CD8-positive, alpha-beta memory T cell (primary cell): ENCODE measurements at places on chromosomes 3 and 15. TPM values are rescaled to one million over a fixed set of nuclear protein-coding genes. Genes with fewer than 3 reads are reported as not detected.

IDH2 gene
- 73.8 TPM for total RNA-seq

DNA sequence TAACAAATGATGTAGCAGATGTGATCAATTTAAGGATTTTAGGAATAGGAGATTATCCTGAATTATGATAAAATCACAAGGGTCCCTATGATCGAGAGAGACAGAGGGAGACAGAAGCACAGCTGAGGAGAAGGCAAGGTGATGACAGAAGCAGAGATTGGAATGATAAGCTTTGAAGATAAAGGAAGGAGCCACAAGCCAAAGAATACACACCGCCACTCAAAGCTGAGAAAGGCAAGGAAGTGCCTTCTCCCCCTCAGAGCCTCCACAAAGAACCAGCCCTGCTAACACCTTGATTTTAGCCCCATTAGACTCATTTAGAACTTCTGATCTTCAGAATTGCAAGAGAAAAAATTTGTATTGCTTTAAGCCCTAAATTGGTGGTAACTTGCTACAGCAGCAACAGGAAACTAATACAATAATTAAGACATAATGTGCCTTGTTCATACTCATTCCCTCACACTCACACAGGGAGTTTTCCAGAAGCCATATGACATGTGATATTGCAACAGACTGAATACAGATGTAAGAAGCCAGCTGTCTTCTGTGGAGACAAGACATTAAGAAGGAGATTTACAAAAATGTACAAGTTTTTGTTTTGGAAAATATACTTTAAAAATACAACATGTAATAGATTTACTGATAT is 38.2 kb downstream of the TRANK1 start:
- DNase-seq: peak; percentile 10

- no peak for DNase-seq
Measured at GRCh38 chr15:60299452-60300047, 98.2 kb downstream of the ANXA2 start.

PLSCR1 gene
- 24.1 TPM for total RNA-seq

DNA sequence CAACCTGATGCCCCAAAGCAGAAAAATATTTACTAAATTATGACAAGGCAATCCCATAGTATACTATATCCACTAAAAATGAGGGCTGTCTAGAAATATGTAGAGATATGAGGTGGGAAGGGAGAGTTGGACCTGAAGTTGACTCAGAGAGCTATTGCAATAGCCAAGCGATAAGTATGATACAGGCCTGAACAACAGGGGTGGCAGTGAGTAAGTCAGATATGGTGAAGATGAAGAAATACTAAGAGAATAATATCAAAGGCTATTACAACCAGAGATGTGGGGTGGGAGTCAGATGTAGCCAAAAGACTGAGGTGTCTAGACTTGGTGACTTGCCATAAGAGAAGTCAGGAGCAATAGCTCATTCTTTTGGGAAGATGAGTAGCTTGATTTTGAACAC is 9.2 kb downstream of the HSPBAP1 start:
- no peak for DNase-seq
